ENCODE measurements at places on chromosomes 3 and 15. TPM values are rescaled to one million over a fixed set of nuclear protein-coding genes. Genes with fewer than 3 reads are reported as not detected.

SSUH2 gene
- total RNA-seq = 0.65 TPM

KBTBD12 gene
- total RNA-seq = not detected

TARS3 gene
- total RNA-seq = 6.0 TPM

KCNMB3 gene
- 1.3 TPM for total RNA-seq

ARNT2 gene
- total RNA-seq = 15.9 TPM

CNTN3 gene
- not detected for total RNA-seq

HIGD2B gene
- not detected for total RNA-seq

BSN gene
- total RNA-seq = 0.09 TPM

PLA2G4F gene
- total RNA-seq = not detected

CLEC3B gene
- not detected for total RNA-seq

RTP1 gene
- total RNA-seq = not detected

EEFSEC gene
- total RNA-seq = 9.2 TPM

CILP gene
- total RNA-seq = 0.04 TPM

C15orf62 gene
- 0.08 TPM for total RNA-seq

OR5K1 gene
- total RNA-seq = not detected

CASR gene
- not detected for total RNA-seq

GNAT1 gene
- not detected for total RNA-seq

MUSTN1 gene
- total RNA-seq = not detected

CCDC54 gene
- not detected for total RNA-seq

GXYLT2 gene
- 1.5 TPM for total RNA-seq

BHLHE40 gene
- 111 TPM for total RNA-seq

CAMK1 gene
- total RNA-seq = 17.7 TPM

FOXB1 gene
- total RNA-seq = not detected

SLC24A5 gene
- not detected for total RNA-seq

CSTA gene
- 1.9 TPM for total RNA-seq

KY gene
- total RNA-seq = 0.11 TPM

FGF7 gene
- total RNA-seq = not detected

SGO1 gene
- total RNA-seq = 15.9 TPM

CCDC51 gene
- 23.5 TPM for total RNA-seq

CPN2 gene
- not detected for total RNA-seq

CHL1 gene
- not detected for total RNA-seq

EPHB3 gene
- total RNA-seq = 0.23 TPM

SLC2A2 gene
- not detected for total RNA-seq

SQOR gene
- 76.1 TPM for total RNA-seq

UTS2B gene
- not detected for total RNA-seq

INSYN1 gene
- 2.4 TPM for total RNA-seq

MST1R gene
- 7.6 TPM for total RNA-seq

NAA50 gene
- 173 TPM for total RNA-seq

ZNF639 gene
- 24.9 TPM for total RNA-seq

ABI3BP gene
- total RNA-seq = 2.2 TPM

ACOX2 gene
- 11.1 TPM for total RNA-seq

IQCH gene
- 3.5 TPM for total RNA-seq

STARD9 gene
- 1.4 TPM for total RNA-seq

GRIP2 gene
- 0.97 TPM for total RNA-seq

GPR15 gene
- total RNA-seq = not detected

CFAP20DC gene
- total RNA-seq = 2.3 TPM

BFSP2 gene
- total RNA-seq = not detected

CCDC71 gene
- 14.9 TPM for total RNA-seq

CHRM5 gene
- total RNA-seq = not detected

TGFBR2 gene
- total RNA-seq = 45.9 TPM

SERPINI2 gene
- total RNA-seq = not detected

THOC7 gene
- total RNA-seq = 49.0 TPM

CCDC9B gene
- 16.5 TPM for total RNA-seq

ARGFX gene
- not detected for total RNA-seq

SCAANT1 gene
- total RNA-seq = not detected

Measured in A549 treated with RU486 at 1 μM for 4 hours (cell line).